ENCODE measurements at places on chromosomes 5 and 9.

DNA sequence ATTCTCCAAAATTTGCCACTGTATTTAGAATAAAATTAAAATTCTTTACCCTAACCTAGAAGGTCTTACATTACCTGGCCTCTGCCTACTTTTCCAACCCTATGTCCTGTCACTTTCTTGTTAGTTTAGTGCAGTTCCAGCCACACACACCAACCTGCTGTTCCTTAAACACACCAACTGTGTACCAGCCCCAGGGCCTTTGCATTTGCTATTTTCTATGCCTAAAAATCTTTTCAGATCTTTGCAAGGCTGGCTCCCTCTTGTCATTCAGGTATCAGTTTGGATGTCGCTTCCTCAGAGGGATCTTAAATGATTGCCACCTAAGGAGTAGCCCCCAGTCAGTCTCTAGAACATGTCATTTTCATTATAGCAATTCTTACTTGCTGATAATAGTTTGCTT is 17.7 kb upstream of the NRG2 start:
- no peak for DNase-seq

- no peak for DNase-seq
Observed at GRCh38 chr9:29449306-29449705, 1876.0 kb upstream of the C9orf72 start.

DNA sequence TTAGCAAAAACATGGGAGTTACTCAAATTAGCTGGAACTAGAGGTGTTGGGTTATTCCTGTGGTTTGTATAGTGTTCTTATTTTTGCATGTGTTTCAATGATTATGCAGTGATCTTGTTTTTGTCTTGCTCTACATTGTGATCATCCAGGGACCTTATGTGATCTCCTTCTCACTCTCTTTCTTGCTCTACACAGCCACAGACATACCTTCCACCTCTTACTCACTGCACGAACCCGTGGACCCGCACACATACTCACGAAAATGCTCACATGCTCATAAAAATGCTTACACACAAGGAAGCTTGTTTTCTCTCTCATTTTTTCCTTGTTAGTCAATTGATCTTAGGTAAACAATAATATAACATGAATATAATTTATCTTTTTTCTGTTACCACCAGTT is 187.1 kb downstream of the KDM4C start:
- no peak for DNase-seq

GRCh38 chr9:121801579-121801978 is 150.1 kb downstream of the DAB2IP start:
- no peak for DNase-seq
